Colonic mucosa (tissue), 4 donors: ENCODE measurements at places on chromosomes 6 and 20.

DNA sequence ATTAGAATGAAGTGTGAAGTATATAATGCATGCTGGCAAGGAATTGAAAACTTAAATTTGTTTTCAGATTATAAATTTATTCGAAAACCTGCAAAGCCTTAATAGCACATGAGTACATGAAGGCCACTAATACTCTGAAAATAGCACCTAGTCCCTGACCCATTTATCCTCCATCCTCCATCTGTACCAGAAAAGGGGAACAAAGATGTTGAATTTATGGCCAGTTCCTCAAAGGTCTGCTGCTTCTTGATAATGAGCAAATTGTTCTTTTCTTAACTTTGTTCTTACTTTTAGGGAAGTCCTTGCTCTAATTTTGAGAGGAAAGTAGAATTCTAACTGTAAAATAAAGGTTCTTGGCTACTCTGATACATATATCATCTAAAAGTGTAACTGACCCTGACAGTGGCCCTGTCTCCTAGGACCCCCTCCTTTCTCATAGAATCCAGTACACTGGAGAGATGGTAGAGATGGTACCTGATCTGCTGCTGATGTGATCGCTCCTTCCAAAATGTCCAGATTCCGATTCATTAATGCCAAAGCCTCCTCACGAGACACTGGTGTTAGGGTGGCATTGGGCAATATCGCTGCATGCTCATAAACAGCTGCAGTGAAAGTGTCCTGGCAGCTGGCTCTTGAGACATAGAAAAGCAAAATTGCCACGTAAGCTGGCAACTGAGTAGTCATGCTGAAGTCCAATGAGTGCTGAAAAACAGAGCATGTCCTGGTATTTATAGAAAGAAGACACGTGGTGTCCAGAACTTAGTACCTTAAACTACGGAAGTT lies at the start of gene VNN1:
VNN1 (minus strand) TSS at position 704 of the 783 bp plus-strand sequence; CDS start at position 684, 20 bp downstream.
- peak; percentile 19 for DNase-seq

DNA sequence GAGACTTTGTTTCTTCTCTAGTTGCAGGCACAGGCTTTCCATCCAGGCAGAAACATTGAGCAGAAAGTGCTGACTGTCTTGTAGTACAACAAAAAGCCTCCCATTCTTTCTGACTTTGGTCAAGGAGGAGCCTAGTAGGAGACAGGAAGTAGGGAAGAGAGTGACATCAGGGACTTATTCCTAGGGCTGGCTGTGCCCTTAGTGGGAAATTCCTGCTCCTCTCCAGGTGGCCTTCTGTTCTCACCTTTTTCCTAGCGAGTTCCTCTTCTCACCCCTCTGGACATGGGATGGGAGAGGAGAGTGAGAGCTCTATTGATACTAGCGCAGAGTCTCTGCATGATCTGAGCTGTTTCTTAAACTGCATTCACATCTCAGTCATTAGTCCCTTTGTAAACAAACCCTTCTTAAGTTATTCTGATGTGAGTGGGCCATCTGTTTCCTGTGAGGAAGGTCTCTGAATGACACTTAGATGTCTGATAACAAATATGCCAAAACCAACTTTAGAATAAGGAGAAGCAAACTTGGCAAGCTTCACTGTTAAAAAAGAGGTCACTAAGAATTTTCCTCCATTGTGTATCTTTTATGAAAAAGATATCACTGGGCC lies 455.0 kb downstream of the GJA1 start:
- DNase-seq = no peak

DNA sequence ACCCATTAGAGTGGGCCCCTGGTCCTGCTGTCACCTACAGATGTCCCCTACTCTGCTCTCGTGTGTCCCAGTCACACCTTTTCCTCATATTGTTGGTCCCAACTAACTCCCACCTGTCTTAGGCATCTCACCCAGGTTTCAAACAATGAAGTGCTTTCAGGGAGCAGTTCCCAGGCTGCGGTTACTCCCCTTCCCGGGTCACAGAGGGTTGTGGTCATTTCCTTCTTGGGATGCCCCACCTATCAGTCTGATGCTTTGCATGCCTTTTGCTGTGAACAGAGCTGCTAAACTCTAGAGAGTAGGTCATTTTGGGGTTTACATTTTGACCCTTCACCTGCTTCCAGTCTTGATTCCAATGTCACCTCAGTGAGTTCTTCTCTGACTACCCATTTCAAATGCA lies 181.6 kb downstream of the CDC5L start:
- no peak for DNase-seq

GRCh38 chr6:13384966-13385365 lies 56.6 kb upstream of the TBC1D7 start:
- DNase-seq = no peak

DNA sequence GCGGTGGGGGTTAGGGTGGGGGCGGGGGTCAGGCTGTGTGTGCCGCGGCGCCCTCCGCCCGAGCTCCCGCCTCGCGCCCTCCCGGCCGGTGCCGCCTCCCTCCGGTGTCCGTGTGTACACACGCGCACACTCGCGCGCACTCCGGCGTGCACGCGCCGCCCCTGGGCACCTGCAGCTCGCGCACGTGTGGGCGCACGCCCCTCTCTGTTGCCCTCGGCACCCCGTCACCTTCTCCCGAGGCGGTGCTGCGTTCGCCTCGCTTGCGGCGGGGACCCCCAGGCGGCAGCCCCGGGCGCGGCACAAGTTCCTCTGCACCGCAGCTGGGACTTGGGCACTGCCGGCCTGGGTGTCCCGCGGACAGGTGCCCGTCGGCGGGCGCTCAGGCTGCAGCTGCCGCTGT lies 525 bp downstream of the MACROD2 start:
- DNase-seq = peak; percentile 62

GRCh38 chr6:17032988-17033634 lies 68.7 kb upstream of the STMND1 start:
- peak; percentile 68 for DNase-seq

DNA sequence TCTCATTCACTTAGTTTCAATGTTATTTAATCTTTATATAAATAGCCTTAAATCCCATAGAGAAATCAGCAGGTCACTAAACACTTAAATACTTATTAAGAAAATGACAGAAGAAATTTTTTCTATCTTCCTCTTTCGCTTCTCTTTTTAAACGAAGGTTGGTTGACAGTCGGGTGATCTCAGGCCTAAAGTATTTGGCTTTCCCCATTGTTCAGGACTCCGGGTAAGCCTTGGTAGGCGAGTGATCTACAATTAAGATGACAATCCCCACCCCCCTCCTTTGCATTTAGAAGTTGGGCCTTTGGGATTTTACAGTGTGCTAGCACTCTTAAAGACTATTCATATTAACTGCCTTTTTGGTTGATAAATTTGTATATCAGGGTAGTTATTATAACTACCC lies 19.7 kb upstream of the UTRN start:
- DNase-seq = no peak

GRCh38 chr6:166529586-166529985 lies 56.9 kb downstream of the RAMACL start:
- no peak for DNase-seq
